ENCODE measurements at places on chromosomes 1 and 21. TPM values are rescaled to one million over a fixed set of nuclear protein-coding genes. Genes with fewer than 3 reads are reported as not detected.

The HES3 gene
- not detected for total RNA-seq

The SPAG17 gene
- total RNA-seq = not detected

The CFHR3 gene
- not detected for total RNA-seq

The NTNG1 gene
- total RNA-seq = 12.7 TPM

The CFHR5 gene
- not detected for total RNA-seq

The HSPB7 gene
- total RNA-seq = 0.58 TPM

The OPRD1 gene
- total RNA-seq = not detected

The KCNN3 gene
- total RNA-seq = not detected

The PROK1 gene
- not detected for total RNA-seq

The GREM2 gene
- total RNA-seq = not detected

The WLS gene
- total RNA-seq = 65.2 TPM

The FNDC5 gene
- 0.58 TPM for total RNA-seq

The GLMP gene
- total RNA-seq = 102 TPM

The VAV3 gene
- not detected for total RNA-seq

The PAQR7 gene
- 20.6 TPM for total RNA-seq

The SHISAL2A gene
- not detected for total RNA-seq

The AIRE gene
- not detected for total RNA-seq

The PEX19 gene
- total RNA-seq = 111 TPM

The FMO2 gene
- not detected for total RNA-seq

The NUDT17 gene
- total RNA-seq = 7.3 TPM

The C1orf216 gene
- 9.2 TPM for total RNA-seq

The TDRD5 gene
- not detected for total RNA-seq

The CDCA8 gene
- 23.4 TPM for total RNA-seq

The CD53 gene
- total RNA-seq = not detected

The HP1BP3 gene
- 159 TPM for total RNA-seq

The CYP4B1 gene
- total RNA-seq = not detected
